Hematopoietic multipotent progenitor cell treated with erythropoietin and hydrocortisone succinate and interleukin-3 and kit ligand, for 8 days (in vitro differentiated cells): ENCODE measurements at places on chromosomes 2 and 18.

DNA sequence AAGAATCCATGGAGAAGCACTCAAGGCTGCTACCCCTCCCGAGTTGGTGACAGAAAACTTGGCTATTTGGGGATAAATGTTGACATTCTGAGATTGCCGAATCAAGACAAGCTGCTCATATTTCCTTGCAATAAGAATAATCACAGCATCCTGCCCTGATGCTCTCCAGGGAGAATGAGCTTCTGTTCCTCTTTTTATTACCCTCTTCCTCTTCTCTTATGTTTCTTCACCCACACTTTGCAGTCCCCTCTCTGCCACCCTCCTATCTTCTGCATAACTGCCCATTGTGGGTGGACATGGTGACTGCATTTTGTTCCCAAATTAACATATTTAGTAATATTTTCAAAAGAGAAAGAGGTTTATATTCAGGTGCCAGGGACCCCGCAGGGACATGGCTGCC lies 11.9 kb upstream of the MSGN1 start:
- DNase-seq, result no peak

DNA sequence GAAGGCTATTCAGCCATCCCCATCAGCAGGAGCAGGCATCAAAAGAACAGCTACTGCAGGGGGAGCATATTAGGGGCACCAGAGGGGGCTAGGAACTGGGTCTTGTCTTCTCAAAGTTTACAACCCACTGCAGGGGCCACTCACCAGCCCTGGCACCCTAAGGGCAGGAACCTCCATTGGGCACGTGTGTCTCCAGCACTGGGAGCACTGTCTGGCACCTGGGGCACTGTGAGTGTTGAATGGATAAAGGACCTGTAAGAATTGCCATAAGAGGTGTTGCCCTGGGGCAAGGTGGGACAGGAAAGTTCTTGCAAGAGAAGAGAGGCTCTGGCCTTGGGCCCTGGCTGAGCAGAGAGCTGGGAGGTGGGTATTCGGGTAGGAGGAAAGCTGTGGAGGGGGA lies 1.4 kb upstream of the STEAP3 start:
- no peak for DNase-seq

GRCh38 chr2:198595721-198596120 lies 791.3 kb downstream of the PLCL1 start:
- no peak for DNase-seq

- no peak for DNase-seq
Measured at GRCh38 chr2:43070030-43070429, 156.4 kb downstream of the ZFP36L2 start.

DNA sequence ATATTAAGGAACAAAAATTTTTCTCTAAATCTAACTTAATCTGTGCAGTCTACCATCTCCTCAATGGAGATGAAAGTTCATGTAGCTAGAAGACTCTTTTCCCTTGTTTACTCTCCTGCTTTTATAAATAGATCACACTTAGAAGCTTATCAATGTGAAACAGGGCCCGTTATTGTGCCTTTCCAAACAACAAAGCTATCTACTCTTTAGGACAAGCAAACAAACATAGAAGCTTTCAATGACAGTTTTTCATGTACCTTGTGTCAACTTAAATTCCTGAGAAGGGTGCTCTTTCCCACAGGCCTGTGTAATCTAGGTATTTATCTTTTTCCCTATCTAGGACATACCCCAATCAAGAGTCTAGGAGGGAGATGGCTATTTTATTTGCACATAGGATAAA lies 247.8 kb upstream of the CWC22 start:
- DNase-seq, result no peak

GRCh38 chr2:199309973-199310372 lies 147.8 kb downstream of the SATB2 start:
- no peak for DNase-seq

DNA sequence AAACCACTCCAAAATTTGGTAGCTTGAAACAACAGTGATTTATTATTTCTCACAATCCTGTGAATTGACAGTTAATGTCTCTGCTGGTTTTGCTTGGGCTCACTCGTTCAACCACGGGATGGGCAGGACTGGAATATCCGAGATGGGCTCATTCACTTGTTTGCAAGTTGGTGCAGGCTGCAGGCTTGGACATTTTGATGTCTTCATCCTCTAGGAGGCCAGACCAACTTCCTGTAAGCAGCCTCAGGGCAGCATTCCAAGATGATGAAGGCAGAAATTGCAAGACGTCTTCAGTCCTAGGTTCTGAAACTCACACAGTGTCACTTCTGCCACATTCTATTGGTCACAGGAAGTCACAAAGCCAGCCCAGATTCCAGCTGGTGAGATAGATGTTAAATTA lies 47.1 kb downstream of the GPR39 start:
- DNase-seq, result no peak

GRCh38 chr18:22185273-22185672 lies 15.9 kb downstream of the GATA6 start:
- no peak for DNase-seq

- DNase-seq, result peak; percentile 69
Measured at GRCh38 chr2:175180701-175181103, 808 bp downstream of the ATP5MC3 start.

GRCh38 chr2:158142165-158142564 lies 40.5 kb downstream of the UPP2 start:
- DNase-seq, result no peak

- no peak for DNase-seq
Measured at GRCh38 chr2:231294571-231295362, 96.3 kb downstream of the ARMC9 start.

- DNase-seq, result no peak
Measured at GRCh38 chr2:58992062-58992706, 751.1 kb upstream of the FANCL start.

DNA sequence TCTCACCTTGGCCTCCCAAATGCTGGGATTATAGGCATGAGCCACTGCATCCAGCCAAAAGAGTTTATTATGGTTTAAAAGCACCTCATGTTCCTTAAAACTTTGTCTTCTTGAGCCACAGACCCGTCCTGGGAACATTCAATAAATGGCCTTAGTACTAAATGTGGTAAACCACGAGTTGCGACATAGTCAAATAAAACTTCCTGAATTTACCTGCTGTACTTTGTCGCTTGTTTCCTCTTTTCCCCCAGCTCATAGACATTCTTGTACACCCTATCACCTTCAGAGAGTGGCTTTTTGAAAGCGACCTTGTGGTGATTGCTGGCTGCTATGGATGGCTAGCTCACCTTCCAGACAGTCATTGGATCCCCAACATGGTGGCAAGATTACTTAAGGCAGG lies 310.4 kb downstream of the LRRTM1 start:
- DNase-seq, result no peak

GRCh38 chr2:120751553-120751952 lies 15.9 kb downstream of the GLI2 start:
- DNase-seq, result no peak

DNA sequence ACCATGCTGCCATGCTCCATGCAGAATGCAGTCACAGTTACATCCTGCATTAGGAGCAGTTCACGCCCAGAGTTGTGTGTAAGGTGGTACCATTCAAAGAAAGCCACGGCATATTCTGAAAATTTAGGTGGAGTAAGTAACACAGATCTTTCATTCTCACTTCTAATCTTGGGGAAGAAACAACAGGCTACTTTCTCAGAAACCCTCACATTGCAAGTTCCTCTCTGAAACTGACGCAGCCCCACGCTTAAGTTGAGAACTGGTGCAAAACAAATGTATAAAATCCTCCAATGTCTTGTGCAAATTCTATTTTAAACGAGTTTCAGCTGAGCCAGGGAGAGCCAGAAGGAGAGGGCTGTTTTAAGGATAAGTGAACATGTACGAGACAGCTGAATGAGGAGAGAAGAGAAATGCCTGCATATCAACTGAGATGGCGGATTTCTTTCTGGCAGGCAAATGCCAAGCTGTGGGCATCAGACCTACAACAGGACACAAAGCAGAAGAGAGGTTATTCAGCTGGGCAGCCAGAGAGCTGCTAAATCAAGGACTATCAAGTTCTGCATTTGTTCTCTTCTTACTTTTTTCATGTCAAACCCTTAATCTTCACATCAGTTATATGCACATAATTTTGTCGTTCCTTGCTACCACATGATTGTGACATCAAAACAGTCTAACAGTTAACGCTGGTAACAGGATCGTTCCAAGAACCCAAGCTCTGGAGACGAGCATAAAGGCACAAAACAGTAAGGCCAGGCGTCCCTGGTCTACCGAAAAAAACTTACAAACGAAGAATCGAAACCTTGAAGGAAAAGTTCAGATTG lies 6.4 kb downstream of the ARL4C start:
- DNase-seq, result no peak

DNA sequence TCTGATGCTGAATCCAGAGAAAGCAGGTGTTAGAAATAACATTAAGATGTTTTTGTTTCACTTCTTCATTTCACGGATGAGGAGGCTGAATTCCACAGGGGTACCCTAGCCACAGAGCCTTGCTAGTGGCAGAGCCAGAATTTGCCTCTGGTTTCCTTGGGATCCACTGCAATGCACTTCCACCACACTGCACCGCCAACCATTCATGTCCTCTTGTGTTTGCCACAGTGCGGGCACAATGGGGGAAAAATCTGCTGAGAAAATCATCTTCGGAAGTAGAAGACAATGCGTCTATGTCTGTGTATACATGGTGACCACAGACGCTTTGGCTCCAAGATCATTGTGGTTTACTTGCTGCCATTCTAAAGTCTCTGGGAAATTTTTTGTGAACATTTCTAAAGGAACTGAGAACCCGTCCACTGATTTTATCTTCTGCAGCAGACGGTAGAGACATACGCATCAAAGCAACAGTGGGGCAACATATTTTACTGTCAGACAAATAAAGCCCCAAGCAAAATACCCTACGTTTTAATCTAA lies 14.9 kb downstream of the ICOS start:
- DNase-seq, result no peak

- no peak for DNase-seq
Measured at GRCh38 chr2:10424051-10424450, 24.1 kb downstream of the ODC1 start.

DNA sequence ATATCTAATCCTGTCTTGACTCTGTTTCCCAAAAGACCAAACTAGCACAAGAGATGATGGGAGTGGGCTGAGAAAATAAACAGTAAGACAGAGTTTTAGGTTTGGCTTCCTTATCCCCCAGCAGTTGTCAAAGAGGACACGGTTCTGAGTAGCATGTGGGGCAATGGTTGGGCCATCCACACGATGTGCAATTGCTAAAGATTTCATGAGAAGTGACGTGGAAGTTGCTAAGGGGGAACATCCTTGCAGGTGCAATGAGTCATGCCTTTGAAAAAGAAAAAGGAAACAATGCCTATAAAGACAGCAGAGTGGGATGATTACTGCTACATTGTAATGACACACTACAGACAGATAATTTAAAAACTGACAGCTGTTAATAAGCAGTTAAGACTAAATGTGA lies 1395.8 kb downstream of the LRP1B start:
- no peak for DNase-seq

DNA sequence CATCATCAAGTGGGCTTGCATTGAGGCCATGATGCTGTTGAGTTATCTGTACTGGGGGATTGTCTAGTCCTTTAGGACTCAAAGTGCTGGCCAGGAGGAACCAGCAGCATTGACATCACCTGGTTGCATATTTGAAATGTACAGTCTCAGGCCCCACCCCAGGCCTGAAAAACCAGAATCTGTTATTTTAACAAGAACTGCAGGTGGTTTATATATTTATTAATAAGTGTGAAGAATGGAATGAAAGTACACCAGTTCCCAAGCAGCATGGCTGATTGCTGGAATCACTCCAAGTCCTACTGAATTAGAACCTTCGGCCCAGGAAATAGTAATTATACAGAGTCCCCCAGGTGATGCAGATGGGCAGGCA lies 2.8 kb downstream of the IL1F10 start:
- DNase-seq, result no peak

DNA sequence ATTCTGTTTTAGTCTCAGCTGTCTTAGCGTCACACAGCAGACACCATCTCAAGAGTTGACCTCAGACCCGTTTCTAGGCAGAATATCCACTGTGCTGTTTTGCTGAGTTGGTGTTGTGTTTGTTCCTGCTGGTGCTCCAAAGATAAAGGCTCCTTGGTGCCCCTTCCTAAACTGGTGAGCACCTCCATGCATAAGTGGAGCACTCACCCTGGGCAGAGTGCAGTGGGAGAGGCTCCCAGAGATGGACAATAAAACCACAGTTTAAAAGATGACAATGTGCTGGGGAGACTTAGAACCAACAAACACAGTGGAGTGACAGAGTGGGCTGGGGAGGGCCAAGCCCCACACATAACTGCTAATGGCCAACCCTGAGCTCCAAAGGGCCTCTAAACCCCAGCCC lies 271.1 kb downstream of the PHLPP1 start:
- DNase-seq, result no peak

- no peak for DNase-seq
Measured at GRCh38 chr2:187136646-187137045, 287.7 kb upstream of the ZSWIM2 start.

- DNase-seq, result no peak
Measured at GRCh38 chr2:161031511-161031910, 128.7 kb upstream of the TANK start.

GRCh38 chr2:216117561-216118340 lies 8.6 kb downstream of the XRCC5 start:
- no peak for DNase-seq
